ENCODE measurements at places on chromosomes 4 and X.

DNA sequence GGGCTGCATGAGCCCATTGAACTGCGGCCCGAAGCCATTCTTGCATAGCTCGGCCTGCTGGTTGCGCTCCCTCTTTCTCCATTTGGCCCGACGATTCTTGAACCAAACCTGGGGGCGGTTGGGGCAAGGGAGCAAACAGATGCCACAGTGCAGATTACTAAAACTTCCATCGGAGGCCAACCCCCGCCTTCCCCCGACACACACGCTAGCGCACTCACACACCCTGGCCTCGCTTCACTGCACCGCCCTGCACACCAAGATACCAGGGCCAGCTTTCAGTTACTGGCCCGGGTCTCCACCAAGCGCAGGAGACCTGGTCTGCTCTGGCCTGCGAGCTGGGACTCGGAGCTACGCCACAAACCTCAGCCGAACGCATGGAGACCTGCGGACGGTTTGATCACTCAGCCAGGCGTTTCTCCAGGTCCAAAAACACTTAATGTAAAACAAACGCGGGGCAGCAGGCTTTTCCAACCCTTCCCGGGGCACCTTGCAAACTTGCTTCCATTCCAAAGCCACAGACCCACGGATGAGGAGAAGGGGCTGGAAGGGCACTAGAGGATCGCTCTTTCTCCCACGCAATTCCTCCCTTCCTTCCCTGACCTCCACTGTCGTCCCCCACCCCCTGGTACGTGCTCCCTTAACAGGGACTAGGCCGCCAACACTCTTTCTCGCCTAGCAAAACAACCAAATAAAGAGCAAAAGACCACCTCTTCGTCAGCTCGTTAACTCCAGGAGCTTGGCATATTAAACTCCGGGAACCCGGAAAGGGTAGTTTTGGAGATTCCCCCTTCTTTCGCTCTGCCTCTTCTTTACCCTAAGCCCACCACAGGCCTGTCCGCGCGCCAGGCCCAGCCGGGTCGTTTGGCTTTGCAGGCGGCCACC is 4.1 kb downstream of the PITX2 start:
- no peak for DNase-seq

DNA sequence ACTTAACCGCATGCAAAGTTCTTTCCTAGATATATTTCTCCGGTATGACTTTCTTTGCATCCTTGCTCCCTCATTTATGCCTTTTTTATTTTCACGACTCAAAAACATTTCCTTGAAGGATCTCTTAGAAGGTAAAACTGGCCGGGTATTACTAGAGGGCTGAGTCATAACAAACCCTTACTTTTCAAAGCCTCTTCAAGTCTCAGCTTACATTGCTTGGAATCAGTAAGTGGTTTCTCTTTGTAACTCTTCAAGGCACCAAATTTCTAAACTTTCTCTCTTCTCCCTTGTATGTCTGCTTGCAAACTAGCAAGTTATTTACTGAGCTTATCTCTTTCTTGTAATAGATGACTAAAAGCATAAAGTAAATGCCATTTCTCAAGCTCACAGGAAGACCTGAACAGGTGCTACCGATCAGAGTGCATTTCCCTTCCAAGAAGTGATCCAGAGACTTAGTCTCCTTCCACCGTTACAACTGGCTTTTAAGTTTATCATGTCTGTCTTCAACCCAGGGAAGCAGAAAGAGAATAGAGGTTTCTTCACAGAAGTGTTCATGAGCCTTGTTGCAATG is 75.5 kb downstream of the ANXA10 start:
- DNase-seq: no peak

- no peak for DNase-seq
Observed at GRCh38 chrX:134780908-134781307, 122.6 kb upstream of the PLAC1 start.

DNA sequence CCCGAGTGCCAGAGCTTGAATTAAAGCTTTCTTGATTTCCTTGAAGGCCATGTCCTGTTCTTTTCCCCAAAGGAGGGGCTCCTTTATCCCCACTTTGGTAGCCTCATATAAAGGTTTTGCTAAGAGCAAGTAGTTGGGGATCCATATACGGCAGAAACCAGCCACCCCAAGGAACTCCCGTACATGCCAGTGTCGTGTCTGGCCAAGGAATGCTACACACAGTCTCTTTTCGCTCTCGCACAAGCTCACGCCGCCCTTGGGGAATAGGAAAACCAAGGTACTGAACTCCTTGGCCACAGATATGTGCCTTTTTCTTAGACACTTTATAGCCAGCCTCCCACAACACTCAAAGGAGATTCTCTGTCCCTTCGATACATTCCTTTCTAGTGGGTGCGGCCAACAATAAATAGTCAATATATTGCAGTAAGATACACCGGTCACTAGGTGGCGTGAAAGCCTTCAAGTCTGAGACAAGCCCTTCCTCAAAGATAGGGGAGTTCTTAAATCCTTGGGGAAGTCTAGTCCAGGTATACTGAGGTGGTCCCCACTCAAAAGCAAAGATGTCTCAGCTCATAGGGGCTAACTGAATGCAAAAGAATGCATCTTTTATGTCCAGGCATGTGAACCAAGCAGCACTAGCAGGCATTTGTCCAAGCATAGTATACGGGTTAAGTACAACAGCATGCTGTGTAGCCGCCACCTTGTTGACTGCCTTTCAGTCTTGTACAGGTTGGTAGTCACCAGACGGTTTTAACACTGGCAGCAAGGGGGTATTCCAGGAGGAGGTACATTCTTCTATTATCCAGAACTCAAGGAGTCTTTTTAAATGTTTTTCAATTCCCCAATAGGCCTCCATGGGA is 57.8 kb upstream of the XAGE1B start:
- DNase-seq: no peak

DNA sequence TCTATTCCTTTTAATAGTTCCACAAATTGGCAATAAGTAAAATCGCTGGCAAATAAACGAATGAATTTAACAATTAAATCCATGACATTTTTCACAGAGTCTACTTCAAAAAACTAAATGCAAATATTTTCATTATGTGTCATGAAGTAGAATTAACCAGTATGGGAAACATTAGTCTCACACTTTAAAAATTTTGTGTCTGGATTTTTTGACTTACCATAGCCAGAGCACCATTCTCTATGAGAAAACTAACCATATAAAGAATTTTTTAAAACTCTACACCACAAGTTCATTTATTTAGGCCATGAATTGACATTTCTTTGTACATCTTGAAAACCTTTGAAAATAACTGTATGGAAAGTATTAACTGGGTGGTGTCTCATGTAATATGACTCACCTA is 41.2 kb downstream of the PRDM5 start:
- DNase-seq: no peak
